ENCODE measurements at places on chromosomes 7 and 10.

DNA sequence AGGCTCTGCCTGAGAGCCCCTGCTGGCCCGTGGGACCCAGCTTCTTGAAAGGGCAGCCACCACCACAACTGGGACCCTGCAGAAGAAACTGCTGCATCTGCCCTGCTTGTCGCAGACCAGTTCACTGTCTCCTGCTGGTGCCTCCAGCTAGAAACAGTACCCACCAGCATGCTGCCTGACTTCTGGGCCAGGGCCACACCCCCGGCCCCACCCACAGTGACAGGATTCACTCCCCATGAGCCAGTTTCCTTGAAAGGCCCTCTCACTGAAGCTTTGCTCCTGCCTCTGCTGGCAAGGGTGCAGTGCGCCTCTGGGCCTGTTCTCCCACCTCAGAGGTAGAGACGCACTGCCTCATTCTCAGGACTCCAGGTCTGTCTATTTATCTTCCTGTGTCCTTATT, 32.4 kb downstream of the ANXA11 start:
- no peak for DNase-seq

DNA sequence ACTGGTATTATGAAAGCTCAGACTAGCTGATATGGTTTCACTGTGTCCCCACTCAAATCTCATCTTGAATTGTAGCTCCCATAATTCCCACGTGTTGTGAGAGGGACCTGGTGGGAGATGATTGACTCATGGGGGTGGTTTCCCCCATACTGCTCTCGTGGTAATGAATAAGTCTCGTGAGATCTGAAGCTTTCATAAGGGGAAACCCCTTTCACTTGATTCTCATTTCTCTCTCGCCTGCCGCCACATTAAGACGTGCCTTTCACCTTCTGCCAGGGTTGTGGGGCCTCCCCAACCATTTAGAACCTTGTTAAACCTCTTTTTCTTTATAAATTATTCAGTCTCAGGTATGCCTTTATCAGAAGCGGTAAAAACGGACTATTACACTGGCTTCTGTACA, 40.3 kb downstream of the COL13A1 start:
- no peak for DNase-seq

- peak; percentile 18 for DNase-seq
Observed at GRCh38 chr7:105707967-105708762, 126.9 kb upstream of the EFCAB10 start.

DNA sequence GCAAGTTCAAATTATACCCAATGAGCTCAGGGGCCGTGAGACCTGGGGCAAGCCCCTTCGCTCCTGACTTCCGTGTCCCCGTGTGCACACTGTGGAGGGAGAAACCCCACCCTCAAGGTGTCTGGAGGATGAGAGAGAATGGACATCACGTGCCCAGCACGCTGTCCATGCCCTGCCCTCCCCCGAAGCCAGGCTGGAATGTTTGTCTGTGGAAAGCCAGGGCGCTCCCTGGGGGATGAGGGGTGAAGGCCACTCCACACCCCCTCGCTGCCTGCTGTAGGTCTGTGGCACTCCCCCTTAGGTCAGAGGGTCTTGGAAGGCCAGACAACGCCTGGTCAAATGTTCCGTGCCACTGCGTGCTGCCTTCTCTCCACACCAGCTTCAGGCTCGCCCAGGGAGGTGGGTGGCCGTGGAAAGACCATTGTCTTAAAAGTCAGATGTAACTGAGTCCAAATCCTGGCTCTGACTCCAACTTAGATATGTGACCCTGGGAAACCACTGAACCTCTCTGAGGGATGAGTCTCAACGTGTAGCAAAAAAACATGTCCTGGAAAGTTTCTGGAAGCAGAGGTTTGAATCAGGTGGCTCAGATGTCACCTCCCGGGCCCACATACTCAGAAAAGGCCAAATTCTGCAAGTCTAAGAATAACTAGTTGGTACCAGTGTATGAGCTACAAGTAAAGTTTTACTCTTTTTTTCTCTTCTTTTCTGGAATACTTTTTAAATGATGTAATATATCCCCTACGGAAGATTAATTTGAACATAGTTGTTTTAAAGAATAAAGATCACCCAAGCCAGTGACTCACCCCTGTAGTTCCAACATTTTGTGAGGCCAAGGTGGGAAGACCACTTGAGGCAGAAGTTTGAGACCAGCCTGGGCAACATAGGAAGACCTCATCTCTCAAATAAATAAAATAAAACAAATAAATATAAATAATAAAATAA, 24.9 kb downstream of the RCC1L start:
- no peak for DNase-seq

- no peak for DNase-seq
Observed at GRCh38 chr7:94241402-94241925, 153.2 kb upstream of the COL1A2 start.

DNA sequence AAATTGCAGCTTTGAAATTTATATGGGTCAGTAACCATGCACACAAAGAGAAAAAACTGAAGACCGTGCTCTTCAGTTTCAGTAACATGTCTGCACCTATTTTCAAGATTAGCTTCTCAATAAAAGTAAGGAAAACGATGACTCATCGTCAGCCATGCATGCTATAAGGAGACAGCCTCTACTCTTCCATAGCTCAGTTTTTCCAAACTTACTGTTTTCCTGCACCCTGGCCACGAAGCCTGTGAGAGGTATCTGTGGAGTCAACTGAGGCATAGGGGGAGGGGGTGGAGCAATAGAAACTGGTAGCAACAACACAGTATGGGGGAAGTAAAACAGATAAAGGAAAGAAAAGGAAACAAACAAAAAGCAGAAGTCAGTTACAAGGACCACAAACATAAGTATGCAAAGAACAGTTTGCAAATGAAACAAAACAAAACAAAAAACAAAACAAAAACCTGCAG, 58.0 kb downstream of the PDSS1 start:
- DNase-seq = peak; percentile 37

GRCh38 chr10:123475466-123475865, 190.7 kb upstream of the GPR26 start:
- DNase-seq = no peak

GRCh38 chr7:90661290-90662151, 65.4 kb downstream of the CDK14 start:
- no peak for DNase-seq

DNA sequence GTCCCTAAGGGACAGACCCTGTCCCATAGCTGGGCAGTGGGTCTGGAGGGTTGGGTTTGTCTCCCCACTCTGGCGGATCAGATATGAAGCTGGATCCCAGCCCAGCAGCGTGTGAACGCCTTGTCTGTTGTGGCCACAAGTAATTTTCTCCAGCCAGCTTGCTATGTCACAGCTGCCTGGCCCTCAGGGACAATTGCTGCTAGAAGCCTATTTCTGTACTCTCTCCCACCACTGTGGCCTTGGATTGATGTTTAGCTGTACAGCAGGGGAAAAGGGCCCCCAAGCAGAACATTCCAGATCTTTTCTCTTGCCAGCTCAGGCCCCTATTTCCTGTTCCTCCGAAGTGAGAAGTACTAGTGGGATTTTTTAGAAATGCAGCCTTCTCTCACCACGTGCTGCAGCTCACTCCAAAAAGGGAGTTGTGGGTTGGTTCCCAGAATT, 53.5 kb upstream of the WAC start:
- DNase-seq = no peak

GRCh38 chr10:132540456-132540855, 2.9 kb downstream of the INPP5A start:
- DNase-seq = peak; percentile 19

DNA sequence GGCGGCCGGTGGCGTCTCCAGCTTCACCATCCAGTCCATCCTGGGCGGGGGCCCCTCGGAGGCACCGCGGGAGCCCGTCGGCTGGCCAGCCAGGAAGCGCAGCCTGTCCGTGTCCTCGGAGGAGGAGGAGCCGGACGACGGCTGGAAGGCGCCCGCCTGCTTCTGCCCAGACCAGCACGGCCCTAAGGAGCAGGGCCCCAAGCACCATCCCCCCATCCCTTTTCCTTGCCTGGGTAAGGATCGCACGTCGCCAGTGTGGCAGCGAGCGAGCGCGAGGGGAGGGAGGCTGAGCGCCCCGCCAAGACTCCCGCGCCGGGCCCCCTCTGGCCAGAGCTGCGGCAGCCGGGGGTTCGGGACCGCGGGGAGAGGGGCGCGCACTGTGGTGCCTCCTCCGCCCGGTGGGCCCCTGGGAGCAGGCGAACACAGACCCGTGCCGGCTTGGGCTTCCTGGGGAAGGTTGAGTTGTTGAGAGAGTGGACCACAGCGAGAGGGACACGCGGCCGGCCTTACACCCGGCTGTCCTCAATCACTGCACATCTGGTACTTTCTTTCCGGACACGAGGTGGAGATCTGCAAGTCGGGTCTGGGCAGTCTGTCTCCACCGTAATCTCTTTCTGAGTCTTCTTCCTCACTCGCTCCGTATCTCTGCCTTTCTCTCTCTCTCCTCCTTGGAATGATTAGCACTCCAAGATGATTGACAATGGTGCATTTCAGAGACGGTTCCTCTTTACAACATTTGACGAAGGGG, 652 bp downstream of the HMX2 start:
- DNase-seq = no peak

GRCh38 chr10:113007821-113008220, 57.8 kb downstream of the TCF7L2 start:
- no peak for DNase-seq

- no peak for DNase-seq
Observed at GRCh38 chr7:148507787-148508186, 82.8 kb upstream of the C7orf33 start.

DNA sequence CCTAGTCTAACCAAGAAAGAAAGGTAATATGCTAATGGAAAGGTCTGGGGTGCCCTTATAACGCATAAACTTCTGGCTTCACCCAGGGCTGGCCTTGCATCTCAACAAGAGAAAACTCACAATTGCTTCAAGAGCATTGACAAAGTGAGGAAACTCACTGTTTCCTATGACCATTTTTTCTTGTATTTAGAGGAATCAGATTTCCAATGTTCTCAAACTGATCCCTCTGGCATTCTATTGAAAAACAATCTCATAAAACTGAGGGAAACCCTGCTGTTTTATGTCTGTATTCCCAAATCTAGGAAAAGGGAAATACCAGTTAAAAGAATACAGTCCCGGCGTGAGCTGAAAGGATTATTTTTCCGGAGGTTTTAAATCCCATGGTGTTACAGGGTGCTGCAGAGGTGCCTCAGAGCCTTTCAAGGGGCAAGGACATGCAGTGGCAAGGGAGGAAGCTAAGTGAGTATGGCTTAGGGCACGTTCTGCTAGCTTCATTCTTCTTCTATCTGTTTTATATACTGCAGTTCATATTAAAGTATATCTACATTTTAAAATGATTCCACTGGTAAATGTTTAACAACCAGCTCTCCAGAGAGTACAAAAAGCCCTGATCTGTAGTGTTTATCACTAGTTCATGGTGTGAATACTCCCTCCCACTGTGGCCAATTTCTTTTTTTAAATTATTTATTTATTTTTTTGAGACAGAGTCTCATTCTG, 68.7 kb downstream of the CAV1 start:
- no peak for DNase-seq

DNA sequence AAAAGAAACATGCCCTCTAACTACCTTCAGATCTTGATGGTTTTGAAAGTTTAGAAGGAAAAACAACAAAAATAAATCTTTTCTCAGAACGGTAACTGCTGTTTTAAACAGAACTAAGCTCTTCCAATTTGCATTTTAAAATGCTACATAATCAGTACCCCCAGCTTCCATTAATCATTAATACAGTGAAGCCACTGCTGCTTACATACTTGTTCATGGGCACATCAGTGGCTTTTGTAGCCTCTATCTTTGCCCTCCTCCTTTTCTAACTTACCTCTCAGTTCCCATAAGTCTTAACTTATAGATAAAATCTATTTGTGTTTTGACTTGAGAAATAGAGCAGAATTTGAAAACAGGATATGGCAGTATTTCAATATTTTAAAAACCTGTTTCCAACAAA, 109.1 kb downstream of the POLL start:
- no peak for DNase-seq

- no peak for DNase-seq
Observed at GRCh38 chr10:34736976-34737771, 77.9 kb downstream of the PARD3 start.

- DNase-seq = no peak
Observed at GRCh38 chr10:111087331-111087756, 10.5 kb downstream of the ADRA2A start.

DNA sequence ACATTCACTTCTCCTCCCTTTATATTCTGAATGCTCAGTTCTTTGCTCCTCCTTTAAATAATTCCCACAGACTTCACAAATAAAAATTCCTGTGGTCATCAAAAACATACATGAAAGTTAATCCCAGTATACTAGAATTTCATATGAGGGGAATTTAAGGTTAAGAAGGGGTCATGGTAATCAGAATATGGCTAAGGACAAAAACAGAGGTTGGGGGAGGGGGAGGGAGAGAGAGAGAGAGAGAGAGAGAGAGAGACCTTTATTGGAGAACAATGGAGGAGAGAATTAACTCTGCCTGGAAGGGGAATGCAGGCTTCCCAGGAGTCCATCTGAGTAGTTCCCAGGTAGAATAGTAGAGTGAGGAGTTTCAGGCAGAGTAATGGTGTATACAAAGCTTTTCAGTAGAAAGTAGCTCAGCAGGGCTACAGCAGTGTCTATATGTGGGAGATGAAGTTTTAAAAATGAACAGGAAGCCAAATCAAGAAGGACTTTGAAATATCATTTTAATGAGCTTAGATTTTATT, 5.2 kb upstream of the CUBN start:
- no peak for DNase-seq

DNA sequence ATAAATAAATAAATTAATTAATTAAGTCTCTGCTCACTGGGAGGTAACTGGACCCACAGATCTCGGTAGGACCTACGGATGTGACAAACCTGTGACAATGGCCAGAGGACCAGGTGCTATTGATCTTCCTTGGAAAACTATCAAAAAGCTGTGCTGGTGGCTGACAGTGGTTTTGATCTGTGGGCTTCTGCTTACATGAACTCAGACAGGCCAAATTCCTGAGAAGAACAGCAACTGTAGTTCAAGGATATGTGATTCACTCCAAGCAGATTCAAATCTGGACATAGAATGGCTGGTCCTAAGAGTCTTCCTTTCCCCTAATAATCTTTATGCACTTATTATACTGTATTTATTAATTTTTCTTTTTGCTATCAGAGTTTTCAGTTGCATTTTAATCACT, 80.0 kb downstream of the ATXN7L1 start:
- DNase-seq = no peak

DNA sequence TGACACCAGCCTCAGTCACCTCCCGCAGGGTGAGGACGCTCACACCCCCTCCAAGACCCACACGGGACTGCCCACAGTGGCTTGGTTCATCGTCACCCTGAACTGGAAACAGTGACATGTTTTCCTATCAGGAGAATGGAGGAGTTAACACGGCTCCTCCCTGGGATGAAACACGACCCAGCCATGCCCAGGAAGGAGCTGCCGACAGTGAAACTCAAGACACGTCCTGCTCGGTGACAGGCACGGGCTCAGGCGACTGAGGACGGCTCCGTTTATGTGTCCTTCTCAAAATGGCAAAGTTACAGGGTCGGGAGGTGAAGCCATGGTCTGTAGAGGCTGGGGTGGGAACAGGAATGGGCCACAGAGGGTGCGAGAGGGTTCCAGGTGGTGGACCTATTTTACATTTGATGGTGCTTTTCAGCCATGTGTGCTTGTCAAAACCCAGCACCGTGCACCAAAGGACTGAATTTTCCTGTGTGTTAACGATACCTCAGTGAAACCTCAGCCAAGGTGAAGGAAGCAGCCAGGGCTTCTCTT, 272.4 kb downstream of the ADARB2 start:
- no peak for DNase-seq

All from AML-193 (cell line).